ENCODE measurements at places on chromosomes 11 and 22.

- DNase-seq: no peak
Observed at GRCh38 chr22:44256556-44257485, 55.9 kb downstream of the SHISAL1 start.

DNA sequence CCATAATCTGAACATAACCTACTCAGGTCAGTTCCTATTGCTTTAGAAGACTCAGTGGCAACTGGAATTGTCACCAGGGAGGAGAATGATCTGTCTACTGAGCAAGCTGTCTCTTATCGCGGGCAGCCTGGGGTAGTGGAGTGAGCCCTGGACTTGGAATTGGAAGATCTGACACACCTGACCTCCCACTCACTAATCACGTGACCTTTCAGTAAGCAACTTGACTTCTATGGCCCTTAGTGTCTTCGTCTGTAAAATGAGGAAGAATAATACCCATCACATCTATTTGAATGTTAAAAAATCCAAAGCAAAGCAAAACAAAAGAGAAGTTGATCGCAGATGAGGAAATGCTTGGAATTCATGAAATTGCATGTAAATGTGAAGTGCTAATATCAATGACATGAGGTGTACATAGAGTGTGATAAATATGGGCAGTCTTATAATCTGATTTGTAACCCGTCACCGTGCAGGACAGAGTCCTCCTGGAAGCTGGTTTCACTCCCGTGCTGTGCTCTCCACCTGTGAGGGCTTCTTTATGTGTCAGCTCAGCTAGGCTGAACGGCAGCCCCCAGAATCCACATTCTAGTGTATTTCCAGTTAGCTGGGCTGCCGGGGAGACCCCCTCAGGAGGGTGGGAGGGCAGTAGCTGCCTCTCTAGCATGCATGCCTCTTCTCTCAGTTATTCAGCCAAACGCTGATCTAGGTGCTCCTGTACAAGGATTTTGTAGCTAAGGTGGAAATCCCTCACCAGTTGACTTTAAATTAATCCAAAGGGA is 482.9 kb downstream of the OPCML start:
- no peak for DNase-seq

- no peak for DNase-seq
Observed at GRCh38 chr11:65491614-65492386, 7.0 kb upstream of the MALAT1 start.

DNA sequence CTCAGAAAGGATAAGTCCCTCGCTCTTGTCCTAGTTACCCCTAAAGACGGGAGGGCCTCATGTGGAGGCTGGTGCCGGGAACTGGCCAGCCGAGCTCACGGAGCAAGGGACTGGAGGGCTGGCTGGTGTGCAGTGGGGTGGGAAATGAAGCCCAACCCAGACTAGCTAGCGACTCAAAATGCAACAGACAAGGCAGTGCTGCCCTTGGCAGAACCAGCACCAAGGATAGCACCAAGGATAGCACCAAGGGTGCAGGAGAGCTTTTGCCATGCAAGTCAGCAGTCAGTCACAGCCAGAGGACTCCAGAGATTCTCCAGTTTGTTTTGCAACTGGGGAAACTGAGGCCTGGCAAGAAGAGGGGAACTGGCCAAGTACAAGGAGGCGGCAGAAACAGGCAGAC is 6.5 kb upstream of the BATF2 start:
- no peak for DNase-seq

- no peak for DNase-seq
Observed at GRCh38 chr11:7584910-7585309, 71.1 kb downstream of the PPFIBP2 start.

- DNase-seq: peak; percentile 9
Observed at GRCh38 chr11:104858882-104859775, 39.1 kb downstream of the CASP12 start.

- no peak for DNase-seq
Observed at GRCh38 chr22:39423976-39424375, 24.4 kb downstream of the TAB1 start.

DNA sequence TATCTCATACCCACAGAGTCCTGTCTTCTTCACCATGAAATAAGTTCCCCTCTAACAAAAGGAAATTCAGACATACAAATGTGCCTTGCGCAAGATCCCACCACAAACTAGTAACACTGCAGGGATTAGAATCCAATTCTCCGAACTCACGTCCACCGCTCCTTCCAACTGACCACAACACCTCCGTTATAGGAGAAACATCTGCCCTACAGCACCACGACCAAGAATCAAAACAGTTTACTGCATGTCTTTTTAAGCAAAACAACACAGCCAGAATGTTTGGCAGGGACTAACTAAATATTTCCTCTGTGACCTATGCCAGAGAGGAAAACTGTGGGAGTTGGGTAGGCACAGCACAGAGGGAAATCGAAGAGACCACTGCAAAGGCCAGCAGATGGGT is 72.7 kb upstream of the AKIP1 start:
- no peak for DNase-seq

GRCh38 chr22:31345331-31346254 is 553 bp downstream of the PATZ1 start:
- peak; percentile 86 for DNase-seq

DNA sequence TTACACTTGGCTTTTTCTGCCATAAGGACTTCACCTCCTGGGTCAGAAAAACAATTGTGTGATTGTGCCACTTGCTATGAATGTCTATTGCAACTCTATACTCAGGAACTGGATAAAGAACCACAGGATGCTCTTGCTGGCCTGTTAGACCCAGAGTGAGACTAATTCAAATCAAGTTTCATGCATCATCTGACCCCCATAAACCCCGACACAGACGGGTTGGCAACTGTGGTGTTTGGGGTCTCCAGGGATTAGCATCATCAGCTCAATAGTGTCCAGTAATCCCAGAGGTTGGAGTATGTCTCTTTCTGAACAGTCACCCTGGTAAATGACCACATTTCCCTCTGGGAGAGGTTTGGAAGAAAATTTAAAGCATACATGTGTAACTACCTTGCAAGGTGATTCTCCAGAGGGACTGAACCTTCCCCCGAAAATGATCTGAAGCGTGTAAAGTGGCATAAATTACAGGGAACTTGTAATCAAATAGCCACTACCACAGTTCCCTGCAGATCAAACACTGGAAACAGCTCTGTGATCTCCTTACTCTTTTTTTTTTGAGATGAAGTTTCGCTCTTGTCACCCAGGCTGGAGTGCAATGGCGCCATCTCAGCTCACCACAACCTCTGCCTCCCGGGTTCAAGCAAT is 1097.6 kb downstream of the TBC1D22A start:
- no peak for DNase-seq
